ENCODE measurements at places on chromosomes 3 and 15.
A peak's percentile ranks its signal among the peaks of the same experiment; 100 is the strongest.

DNA sequence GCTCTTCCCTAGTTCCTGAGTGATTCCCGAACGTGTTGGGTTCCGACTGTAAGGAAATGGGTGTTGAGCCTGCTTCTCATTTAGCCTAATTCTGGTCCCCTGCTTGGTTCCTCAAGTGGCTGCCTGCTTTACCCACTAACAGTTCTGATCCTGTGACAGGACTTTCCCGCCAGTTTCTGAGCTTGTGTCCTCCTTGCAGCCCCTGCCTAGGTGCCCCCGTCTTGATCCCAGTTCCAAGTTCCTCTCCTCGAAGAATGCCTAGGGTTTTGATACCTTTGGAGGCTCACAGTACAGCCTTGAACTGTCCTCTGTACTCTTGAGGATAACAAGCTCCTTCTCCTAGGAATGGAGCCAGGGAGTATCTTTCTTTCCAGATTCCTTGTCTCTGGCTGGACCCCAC lies 12.0 kb upstream of the RASGRF1 start:
- DNase-seq, result no peak

GRCh38 chr3:14947100-14947885 lies at the start of gene NR2C2:
Gene NR2C2 (plus strand): TSS chr3:14947583. CDS start chr3:15003915, 56,332 bp downstream.
- DNase-seq, result peak; percentile 93

DNA sequence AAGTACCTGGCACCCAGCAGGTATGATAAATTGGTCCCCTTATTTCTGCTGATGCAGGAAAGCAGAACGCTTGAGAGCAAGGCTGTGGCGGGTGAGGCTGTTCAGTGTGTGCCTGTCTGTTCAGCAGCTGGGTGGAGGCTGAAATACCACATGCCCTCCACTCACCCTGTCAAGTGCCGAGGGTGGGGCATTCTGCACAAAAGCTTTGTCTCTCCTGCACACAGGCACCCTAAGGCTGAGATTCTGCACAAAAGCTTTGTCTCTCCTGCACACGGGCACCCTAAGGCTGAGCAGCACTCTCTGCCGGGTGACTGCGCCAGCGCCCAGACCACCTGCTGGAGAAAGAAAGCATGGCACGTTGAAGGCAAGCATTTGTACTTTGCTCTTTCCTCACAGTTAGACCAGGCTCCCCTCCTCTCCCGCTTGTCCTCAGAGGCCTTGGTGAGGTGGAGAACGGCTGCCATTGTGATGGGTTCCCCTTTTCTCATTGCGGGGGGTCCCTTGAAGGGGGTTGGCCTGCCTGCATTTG lies 97.5 kb downstream of the BDH1 start:
- DNase-seq, result peak; percentile 27

GRCh38 chr3:22684739-22685138 lies 518.4 kb upstream of the UBE2E2 start:
- no peak for DNase-seq
